ENCODE measurements at places on chromosomes 2 and 18.

- peak; percentile 9 for DNase-seq
Observed at GRCh38 chr2:96325041-96325883, at the start of gene ITPRIPL1. Gene ITPRIPL1, plus strand, starts transcription at chr2:96325317. Its CDS starts 523 bp downstream, at chr2:96325840.

DNA sequence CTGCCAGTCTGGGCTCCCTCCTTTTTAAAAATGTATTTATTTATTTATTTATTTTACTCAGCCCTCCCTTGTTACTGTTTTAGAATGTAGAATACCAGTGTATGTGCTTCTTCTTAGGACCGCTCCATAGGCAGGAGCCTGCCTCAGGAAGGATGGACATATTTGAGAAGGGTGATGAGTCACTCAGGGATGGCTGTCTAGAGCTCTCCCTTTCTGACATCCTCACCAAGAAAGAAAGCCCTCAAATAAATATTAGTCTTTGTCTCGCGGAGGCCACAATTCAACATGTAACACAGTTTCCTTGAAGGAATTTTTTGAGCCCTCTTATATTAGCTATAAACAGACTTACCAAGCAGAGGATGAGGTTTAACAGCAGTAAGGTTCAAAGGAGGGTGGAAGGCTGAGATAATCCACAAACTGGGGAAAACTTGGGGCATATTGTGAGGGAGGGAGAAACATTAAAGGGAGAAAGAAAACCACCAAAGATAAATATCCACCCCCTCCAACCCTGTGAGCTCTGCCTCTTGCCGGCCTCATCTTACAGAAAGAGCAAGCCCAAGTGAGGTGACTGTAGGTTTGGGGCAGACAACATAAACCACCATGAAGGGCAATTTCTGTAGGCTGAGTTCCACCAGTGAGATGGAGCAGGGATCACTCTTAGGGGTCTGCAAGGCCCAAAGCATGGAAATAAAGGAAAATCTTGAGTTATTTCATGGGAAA is 163.4 kb downstream of the LRRTM1 start:
- DNase-seq = peak; percentile 19

DNA sequence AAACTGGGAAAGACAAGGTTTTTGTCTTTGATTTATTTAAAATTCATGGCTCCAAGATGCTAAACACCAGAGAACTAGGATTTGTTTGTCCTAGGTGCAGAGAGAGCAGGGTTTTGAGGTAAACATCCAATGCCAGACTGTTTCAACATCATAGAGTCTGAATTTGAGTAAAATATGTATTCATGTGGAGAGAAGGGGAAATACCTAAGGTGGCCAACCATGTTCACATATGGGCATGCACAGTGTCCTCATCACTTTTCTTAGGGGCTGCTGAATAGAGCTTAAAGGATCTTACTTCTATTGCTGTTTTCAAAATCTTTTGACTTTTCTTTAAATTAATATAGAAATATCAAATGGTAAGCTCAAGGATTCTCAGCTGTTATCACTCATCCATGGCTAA is 287.0 kb upstream of the CCDC68 start:
- no peak for DNase-seq

GRCh38 chr2:237474442-237474911 is 12.6 kb upstream of the MLPH start:
- DNase-seq = no peak

DNA sequence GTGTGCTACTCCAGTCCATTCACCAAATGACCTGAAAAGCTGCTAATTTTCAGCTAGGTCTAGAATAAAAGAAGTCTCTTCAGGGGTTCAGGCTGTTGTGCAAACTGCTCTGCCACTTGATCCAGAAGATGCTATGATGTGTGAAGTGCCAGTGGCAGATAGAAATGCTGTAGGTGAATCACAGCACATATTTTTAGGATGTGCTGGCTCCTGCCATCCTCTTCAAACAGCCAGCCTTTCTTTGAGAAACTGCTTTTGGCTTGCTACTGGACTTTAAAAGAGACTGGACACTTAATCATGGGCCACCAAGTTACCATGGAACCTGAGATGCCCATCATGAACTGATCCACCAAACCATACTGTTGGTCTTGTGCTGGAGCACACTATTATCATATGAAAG is 322.1 kb downstream of the EN1 start:
- DNase-seq = no peak

GRCh38 chr2:48032765-48033164 is 126.5 kb upstream of the FBXO11 start:
- DNase-seq = no peak

- no peak for DNase-seq
Observed at GRCh38 chr2:19226386-19226785, 132.0 kb downstream of the OSR1 start.

GRCh38 chr2:136693966-136694365 is 71.4 kb upstream of the THSD7B start:
- no peak for DNase-seq

GRCh38 chr2:42314892-42315468 is 46.0 kb downstream of the COX7A2L start:
- DNase-seq = peak; percentile 92

GRCh38 chr2:55865096-55865835 is 58.3 kb downstream of the EFEMP1 start:
- DNase-seq = peak; percentile 89

- no peak for DNase-seq
Observed at GRCh38 chr2:2914252-2914651, 463.4 kb downstream of the EIPR1 start.

DNA sequence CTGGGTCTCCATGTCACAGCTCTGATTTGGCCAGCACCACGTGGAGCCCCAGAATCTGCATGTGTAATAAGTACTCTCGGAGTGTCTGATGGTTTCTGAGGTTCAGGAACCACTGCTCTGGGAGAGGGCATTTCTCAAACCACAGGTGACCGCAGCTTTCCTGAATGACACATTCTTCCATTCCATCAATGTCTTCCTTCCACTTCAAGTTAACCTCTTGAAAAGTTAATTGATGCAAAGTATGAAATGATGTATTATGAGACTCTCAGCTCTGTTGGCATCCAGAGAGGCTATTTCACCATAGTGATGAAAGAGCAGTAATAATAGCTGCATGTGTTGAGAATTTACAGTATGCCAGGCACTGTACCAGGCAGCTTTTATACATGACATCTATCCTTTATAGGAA is 61.3 kb upstream of the CRIM1 start:
- DNase-seq = no peak

- no peak for DNase-seq
Observed at GRCh38 chr18:10750191-10751035, 224.6 kb downstream of the NAPG start.

DNA sequence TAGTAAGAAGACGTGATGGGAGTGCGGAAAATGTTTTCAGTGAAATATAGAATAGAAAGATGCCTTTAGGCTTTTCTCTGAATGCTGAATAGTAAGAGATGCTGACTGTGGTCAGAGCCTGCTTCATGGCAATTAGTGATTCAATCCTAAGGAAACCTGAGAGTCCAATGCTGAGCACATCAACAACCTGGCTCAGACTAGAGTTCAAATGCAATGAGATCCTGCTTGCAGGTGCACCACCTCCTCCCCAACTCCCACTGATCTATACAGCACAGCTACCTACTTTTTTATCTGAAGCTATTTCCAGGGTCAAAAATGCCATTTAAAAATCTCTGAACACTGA is 65.4 kb downstream of the AAK1 start:
- no peak for DNase-seq

GRCh38 chr2:175432021-175432420 is 250.5 kb upstream of the ATP5MC3 start:
- DNase-seq = no peak

GRCh38 chr2:201795607-201796477 is 10.5 kb upstream of the CDK15 start:
- peak; percentile 77 for DNase-seq

GRCh38 chr2:181399027-181399426 is 58.2 kb upstream of the ITGA4 start:
- no peak for DNase-seq

- DNase-seq = peak; percentile 56
Observed at GRCh38 chr2:169767243-169767888, 31.3 kb upstream of the SSB start.

DNA sequence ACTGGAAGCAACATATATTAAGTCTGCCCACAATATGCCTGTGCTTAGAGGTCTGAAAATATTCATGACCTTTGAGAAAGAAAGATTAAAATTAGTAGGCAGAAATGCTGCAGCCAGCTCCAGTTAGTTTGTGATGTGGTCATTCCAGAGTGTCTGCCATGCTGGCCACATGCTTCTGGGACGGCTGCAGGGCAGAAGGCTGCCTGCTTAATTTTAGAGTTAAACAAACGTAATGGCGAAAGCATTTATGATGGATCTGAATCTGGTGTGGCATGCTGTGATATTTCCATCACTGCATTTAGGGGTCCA is 95.4 kb downstream of the FHOD3 start:
- no peak for DNase-seq

- peak; percentile 91 for DNase-seq
Observed at GRCh38 chr2:96907115-96908041, 37.5 kb upstream of the SEMA4C start.

- peak; percentile 99 for DNase-seq
Observed at GRCh38 chr2:224101820-224102630, 62.9 kb upstream of the SERPINE2 start.

DNA sequence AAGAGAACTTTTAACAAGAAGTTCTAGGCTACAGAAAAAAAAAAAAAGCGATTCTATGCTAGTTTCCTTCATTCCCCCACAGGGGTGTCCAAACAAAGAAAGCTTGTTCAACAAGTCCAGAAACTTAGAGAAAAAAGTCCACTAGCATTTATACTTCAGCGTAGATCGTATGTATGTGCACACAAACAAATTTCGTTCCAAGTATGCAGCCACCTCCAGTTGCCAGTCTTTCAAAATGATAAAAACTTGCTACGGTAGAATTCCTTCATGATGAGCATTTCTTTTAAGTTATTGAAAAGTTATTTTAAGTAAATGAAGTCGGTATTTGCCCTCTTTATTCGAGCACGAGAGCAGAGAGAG is 3.7 kb upstream of the OTX1 start:
- DNase-seq = no peak
